ENCODE measurements at places on chromosomes 6 and 20. TPM values are rescaled to one million over a fixed set of nuclear protein-coding genes. Genes with fewer than 3 reads are reported as not detected.

DNA sequence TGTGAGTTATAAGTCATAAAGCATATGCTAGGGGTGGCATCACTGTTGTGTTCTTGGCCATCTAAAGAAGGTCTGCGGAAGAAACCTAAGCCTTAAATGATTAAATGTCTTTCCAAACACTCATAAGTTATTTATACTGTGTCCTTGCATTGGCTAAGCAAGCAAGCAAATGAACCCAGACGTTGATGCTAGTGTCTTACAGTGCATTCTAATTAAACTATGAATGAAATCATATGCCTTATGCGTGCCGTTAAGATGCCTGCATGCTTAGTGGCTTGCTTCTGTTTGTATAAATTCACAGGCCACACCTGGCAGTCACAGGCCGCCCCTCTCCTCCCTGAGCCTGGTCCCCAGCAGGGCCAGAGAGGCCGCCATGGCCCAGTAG, 49.9 kb downstream of the RIN2 start:
- no peak for DNase-seq

GRCh38 chr6:25354078-25354932, 75.1 kb downstream of the CARMIL1 start:
- DNase-seq, result no peak

- no peak for DNase-seq
Observed at GRCh38 chr6:90126839-90127238, 169.8 kb downstream of the BACH2 start.

The C6orf132 gene
- 44.3 TPM for polyA plus RNA-seq

DNA sequence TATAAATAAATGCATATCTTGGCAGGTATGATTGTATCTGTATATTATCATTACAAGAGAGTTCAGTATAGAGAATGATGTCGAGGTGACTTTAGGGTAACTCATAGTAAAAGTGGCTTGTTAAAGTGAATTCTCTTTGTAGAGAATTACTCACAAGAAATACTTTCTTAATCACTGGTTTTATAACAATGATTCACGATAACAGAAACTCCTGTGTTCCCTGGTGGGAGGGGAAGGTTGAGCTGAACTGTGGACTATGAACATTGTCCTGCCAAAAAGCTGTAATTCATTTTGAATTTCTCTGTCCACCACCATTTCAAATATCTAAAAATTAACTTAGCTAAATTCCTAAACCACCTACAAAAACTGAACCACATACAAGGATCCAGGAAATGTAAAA, 7.7 kb downstream of the TPMT start:
- peak; percentile 83 for DNase-seq

DNA sequence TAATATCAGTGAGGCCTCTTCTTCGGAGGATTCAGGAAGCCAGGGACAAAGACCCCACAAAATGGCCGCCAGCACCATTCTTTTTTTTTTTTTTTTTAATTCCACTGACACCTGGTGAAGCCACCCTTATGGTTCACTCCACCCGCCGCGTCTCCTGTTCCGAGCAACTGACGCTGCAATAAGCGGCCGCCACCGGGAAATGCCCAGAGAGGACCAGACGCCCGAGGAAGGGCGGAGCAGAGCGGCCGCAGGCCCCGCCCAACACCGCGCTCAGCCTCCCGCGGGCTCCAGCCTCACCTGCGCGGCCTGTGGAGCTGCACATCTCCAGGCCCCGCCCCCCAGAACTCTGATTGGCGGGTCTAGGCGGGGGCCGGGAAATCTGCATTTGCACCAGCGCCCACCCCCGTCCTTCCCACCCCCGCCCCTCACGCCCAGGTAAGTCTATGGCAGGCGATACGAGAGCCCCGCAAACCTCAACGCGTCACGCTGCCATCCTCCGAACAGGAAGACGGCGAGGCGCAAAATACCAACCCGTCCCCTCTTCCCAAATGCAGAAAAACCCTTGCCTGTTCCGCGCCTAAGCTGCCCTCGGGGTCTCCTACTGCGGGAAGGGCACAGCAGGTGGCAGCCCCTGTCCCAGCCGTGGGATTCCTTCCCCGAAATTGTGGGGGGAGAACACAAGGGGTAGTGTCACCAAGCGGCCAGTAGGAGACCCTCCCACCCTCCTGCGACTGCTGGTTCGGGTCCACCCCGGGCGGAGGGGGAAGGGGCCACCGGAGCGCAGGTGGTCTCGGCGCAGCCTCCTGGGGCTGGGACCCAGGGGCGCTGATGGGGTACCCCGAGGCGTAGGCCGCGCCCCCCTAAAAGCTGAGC, 960 bp downstream of the ATP9A start:
- peak; percentile 90 for DNase-seq

DNA sequence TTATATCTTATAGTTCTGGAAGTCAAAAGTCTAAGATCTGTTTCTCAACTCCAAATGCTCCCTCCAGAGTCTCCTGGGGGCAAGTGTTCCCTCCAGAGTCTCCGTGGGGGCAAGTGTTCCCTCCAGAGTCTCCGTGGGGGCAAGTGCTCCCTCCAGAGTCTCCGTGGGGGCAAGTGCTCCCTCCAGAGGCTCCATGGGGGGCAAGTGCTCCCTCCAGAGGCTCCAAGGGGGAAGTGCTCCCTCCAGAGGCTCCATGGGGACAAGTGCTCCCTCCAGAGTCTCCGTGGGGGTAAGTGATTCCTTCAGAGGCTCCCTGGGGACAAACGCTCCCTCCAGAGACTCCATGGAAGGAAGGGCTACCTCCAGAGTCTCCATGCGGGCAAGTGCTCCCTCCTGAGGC, 34.0 kb upstream of the THBS2 start:
- DNase-seq, result no peak

DNA sequence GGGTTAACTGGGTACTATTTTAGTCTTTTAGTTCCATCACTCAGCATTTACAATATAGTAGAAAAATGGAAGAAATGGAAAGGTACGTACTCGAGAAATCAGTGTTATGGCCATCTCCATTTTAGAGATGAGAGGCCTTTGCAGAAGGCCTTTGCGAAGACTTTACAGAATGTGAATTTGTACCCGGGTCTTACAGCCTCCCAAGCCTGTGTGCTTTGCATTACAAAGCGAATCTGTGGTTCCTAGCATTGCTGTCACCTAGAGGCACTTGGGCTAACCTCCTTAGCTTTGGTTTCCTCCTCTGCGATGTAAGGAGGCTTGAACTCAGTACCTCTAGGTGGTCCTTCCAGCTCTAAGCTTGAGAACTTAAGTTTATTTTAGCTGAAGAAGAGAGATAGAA, 10.9 kb downstream of the VAPB start:
- no peak for DNase-seq

DNA sequence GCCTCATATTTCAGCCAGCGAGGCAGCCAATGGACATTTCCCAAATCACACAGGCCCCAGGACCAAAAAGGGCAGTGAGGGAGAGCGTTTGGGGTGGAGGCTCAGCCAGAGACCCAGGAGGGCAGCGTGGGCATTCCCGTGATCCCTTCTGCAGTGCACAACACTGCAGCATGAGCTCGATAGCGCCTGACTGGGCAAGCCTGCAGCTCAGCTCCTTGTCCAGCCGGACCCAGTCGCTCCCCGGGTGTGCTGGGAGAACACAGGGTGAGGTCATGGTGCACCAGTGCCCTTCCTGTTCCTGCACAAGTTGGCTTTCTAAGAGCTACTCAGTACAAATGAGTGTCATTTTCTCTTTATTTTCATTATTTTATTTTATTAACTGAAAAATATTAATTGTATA, 5.9 kb downstream of the TTLL2 start:
- no peak for DNase-seq

DNA sequence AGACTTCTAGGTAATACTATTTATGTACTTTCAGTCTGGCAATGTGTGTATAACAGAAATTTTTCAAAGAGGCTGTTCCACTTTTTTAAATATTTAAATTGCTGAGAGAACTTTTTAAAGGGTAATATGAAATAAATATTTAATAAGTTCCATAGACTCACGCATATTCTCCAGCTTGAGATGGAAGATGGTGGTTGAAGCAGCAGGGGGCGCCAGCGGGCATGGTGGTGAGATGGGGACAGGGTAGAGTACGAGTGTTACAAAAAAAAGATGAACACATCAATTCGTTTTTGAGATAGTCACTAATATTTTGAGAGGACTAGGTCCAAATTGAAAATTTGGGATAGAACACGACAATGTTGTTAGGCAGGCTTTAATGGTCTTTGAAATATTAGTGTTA, 68.4 kb downstream of the RSPO3 start:
- DNase-seq, result no peak

The PPP1R3G gene
- polyA plus RNA-seq, result 2.4 TPM

GRCh38 chr20:56392881-56393482, 537 bp downstream of the CSTF1 start:
- no peak for DNase-seq

GRCh38 chr20:9082741-9083140, 13.9 kb downstream of the PLCB4 start:
- no peak for DNase-seq

- DNase-seq, result no peak
Observed at GRCh38 chr6:156840606-156841005, 63.4 kb downstream of the ARID1B start.

GRCh38 chr6:124490122-124490521, 472.1 kb upstream of the RNF217 start:
- DNase-seq, result no peak

The CGA gene
- 0.04 TPM for polyA plus RNA-seq

- no peak for DNase-seq
Observed at GRCh38 chr20:32040142-32040953, 11.7 kb upstream of the HCK start.

The TUBB2B gene
- 54.3 TPM for polyA plus RNA-seq

DNA sequence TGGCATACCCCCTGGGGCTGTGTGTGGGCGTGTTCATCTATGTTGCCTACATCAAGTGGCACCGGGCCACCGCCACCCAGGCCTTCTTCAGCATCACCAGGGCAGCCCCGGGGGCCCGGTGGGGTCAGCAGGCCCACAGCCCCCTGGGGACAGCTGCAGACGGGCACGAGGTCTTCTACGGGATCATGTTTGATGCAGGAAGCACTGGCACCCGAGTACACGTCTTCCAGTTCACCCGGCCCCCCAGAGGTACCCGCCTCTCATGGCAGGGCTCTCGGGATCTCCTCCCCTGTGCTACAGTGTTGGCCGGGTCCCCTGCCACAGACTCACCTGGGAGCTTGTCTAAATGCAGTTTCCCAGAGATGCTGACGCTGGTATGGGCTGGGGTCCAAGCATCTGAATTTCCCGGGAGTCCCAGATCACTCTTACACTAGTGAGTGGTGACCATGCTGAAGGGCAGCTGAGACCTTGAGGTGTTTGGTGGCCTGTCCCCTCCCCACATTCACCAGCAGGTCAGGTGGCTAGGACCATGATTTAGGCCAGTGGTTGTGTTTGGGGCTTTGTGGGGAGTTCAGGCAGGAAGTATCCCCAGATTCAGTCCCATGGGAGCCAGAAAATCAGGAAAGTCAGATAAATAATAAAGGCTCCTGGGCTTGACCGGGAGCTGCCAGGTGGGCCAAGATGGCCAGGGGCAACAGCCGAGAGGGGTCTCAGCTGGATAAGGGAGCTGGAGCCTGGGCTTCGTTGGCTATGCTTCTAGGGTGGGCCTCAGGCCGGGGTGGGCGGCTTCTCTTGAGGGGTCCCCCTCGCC, 11.8 kb downstream of the ENTPD6 start:
- no peak for DNase-seq

- no peak for DNase-seq
Observed at GRCh38 chr6:33790379-33790778, 1.4 kb upstream of the LEMD2 start.

DNA sequence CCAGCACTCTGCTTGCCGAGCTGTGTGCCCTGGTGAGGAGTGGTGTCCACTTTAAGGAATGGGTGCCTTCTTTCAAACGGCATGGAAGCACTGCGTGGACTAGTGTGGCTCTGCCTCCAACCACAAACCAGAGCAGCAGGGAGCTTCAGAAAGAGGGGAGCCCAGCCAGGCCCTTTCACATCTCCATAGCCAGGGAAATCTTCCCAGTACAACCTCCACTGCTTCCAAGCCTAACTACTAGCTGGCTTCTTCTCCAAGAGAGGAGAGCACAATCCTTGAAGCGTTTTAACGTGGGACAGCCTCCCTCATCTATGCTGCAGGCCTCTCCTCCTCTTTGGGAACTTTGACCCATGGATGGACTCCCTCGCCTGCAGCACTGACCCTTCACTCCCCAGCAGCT, 26.7 kb downstream of the TNXB start:
- DNase-seq, result no peak

DNA sequence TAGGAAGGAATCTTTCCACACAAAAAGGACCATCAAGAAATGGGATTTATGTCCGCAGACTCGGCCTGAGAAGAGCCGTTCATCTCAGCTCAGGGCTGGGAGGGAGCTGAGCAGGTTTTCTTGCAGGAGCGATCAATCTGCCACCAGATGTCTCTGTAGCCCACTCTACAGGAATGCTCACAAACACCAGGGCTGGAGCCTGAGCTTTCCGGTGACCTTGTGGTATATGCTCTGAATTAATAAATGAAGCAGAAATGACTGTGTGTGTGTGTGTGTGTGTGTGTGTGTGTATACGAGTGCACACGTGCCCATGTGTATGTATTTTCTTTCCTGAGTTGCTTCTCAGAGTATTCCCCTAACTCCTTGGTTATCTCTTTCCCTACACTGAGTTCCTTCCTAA, 12.0 kb downstream of the CD83 start:
- peak; percentile 71 for DNase-seq

- no peak for DNase-seq
Observed at GRCh38 chr20:44111712-44112335, 75.2 kb downstream of the JPH2 start.

The MTFR2 gene
- 2.4 TPM for polyA plus RNA-seq

DNA sequence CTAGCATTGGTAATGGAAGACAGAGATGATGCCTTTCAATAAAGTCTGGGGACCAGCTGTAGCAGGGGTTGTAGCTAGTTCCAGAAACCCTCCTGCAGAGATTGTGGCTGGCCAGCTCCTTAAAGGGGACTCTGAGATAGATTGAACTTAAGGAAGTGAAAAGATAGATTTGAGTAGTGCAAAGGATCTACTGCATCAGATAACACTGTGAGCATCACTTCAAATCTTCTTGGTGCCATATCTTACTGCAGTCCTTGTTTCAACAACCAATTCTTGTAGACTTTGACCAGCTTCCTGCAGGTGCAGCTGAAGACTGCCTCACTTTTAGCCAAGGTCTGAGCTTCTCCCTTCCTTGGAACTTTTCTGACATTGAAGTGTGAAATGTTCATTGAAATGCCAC, 14.8 kb upstream of the CEP162 start:
- DNase-seq, result no peak

The GPLD1 gene
- 2.2 TPM for polyA plus RNA-seq

GRCh38 chr6:46137387-46137786, 7.6 kb downstream of the ENPP4 start:
- no peak for DNase-seq

The GABRR2 gene
- 0.55 TPM for polyA plus RNA-seq

- DNase-seq, result no peak
Observed at GRCh38 chr6:3965071-3965718, 113.7 kb downstream of the FAM217A start.

- DNase-seq, result no peak
Observed at GRCh38 chr6:51502996-51503395, 584.4 kb downstream of the PKHD1 start.

The ZNF292 gene
- 23.9 TPM for polyA plus RNA-seq

- no peak for DNase-seq
Observed at GRCh38 chr6:29995340-29995777, 53.0 kb downstream of the HLA-A start.

The EGFL8 gene
- polyA plus RNA-seq, result 29.1 TPM

The PTK6 gene
- polyA plus RNA-seq, result 0.31 TPM

Data from large intestine (tissue), 12 donors.